ENCODE measurements at places on chromosomes 12 and 14.

- DNase-seq = no peak
Measured at GRCh38 chr12:58871556-58871955, 48.7 kb downstream of the LRIG3 start.

DNA sequence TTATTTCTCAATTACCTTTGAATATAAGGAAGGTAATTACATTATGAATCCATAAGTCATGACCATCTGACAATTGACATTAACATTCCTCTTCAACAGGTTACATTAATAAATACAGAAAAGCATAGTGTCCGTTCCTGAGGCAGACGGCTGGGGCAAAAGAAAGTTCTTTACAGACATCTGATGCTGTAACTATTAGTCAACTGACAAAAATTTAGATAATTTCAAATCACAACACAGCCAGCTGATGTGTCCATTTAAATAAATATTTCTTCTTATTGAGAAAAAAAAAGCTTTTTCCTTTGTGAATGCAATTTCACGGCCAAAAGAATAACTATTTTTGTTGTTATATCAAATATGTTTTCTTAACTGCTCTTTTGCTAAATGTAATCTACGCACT, 9.2 kb upstream of the PYROXD1 start:
- DNase-seq = no peak

GRCh38 chr12:125134576-125134975, 69.3 kb downstream of the AACS start:
- DNase-seq = no peak

GRCh38 chr12:19833775-19834501, 394.6 kb downstream of the AEBP2 start:
- no peak for DNase-seq

- DNase-seq = no peak
Measured at GRCh38 chr14:69006346-69006745, 27.2 kb upstream of the ACTN1 start.

GRCh38 chr14:94040796-94041195, 14.7 kb downstream of the OTUB2 start:
- DNase-seq = no peak

GRCh38 chr14:79018836-79019235, 848.7 kb downstream of the NRXN3 start:
- DNase-seq = no peak

DNA sequence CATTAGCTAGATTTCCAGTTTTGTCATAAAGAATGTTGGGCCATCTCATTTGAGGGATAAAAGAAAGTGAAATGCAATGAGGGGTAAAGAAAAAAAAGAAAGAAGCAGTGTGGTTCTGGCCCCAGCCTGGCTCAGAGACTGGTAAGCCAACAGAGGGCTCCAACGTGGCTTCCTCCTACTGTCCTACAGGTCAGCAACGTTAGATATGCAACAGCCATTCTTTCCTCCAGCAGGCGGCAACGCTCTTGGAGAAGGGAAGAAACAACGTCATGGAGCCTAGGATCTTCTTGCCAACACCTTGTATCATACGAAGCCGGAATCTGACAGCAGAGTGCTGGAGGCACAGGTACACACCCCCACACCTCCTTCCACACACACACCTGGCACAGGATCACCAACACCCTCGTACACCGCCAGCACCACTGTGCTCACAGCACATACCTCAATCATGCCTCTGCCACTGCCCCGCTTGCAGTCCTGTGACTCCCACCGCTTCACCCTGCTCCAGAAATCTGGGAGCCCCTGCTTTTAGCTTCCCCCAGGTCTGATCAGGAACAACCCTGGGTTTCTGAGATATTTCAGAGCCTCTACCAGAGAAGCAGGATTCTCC, 102.8 kb downstream of the RPAP3 start:
- DNase-seq = no peak

GRCh38 chr14:53951243-53951626, 5.4 kb downstream of the BMP4 start:
- no peak for DNase-seq

GRCh38 chr12:104495786-104496185, 39.0 kb downstream of the CHST11 start:
- no peak for DNase-seq

DNA sequence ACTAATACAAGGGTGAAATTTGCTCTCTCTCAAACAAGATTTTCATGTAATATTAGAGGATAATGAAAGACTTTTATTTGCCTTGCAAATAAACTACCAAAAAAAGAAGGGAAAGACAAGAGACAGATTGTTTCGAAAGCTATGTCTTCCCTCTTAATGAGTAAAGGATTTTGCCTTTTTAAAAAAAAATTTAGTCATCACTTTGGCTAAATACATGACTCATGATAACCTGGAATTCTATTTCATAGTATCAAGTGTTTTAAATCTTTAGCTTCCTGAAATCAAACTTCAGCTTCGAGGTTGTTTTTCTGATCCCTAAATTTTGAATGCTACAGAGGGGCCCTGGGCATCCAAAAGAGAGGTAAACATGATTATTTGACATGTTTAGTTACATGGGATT, 144.4 kb downstream of the CCDC59 start:
- DNase-seq = no peak

DNA sequence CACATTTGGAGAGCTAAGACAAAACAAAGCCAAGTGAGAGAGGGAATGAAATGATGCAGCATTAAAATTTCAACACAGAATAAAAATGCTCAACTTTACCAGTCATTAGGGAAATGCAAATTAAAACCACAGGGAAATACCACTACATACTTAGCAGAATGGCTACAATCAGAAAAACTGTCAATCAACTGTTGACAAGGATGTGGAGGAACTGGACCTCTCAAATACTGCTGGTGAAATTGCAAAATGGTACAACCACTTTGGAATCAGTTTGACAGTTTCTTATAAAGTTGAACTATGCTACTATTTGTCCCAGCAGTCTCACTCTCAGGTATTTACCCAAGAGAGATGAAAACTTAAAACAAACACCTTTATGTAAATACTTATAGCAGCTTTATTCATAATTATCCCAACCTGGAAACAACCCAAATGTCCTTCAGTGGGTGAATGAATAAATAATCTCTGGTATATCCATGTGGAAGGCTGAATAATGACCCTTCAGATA, 43.8 kb upstream of the KTN1 start:
- DNase-seq = peak; percentile 32

DNA sequence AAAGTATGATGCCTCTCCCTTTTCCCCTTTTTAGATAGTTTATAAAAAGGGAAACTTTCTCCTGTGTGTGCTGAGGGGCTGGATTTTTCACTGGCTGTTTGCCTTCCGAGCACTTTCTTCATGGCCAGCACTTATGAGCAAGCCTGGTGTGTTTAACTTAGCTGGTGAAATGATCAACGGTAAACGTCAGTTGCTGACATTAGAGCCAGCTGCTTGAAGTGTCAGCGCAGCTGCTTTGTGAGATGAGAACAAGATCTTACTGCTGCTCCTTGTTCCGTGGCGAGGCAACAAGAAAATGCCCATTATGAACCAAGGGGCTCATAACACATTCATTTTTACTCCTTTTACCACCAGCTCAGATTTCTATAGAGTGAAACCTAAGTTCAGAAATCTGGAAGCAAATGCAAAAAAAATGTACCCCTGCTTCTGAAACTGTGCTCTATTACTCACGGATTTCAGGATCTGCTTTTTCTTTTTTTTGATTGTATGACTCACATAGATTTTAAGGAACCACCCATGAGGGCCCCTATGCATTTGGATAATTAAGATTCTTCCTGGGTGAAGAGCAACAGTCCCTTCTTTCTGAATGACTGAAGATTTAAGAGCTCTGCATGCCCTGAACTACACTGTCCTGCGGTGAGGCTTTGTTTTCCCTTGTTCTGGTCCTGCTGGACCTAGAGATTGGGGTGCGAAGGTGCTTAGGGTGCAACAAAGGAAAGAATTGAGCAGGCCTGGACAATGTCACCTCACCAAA, 74.3 kb upstream of the CPM start:
- DNase-seq = peak; percentile 38

GRCh38 chr14:52077256-52077979, 8.6 kb upstream of the NID2 start:
- no peak for DNase-seq

DNA sequence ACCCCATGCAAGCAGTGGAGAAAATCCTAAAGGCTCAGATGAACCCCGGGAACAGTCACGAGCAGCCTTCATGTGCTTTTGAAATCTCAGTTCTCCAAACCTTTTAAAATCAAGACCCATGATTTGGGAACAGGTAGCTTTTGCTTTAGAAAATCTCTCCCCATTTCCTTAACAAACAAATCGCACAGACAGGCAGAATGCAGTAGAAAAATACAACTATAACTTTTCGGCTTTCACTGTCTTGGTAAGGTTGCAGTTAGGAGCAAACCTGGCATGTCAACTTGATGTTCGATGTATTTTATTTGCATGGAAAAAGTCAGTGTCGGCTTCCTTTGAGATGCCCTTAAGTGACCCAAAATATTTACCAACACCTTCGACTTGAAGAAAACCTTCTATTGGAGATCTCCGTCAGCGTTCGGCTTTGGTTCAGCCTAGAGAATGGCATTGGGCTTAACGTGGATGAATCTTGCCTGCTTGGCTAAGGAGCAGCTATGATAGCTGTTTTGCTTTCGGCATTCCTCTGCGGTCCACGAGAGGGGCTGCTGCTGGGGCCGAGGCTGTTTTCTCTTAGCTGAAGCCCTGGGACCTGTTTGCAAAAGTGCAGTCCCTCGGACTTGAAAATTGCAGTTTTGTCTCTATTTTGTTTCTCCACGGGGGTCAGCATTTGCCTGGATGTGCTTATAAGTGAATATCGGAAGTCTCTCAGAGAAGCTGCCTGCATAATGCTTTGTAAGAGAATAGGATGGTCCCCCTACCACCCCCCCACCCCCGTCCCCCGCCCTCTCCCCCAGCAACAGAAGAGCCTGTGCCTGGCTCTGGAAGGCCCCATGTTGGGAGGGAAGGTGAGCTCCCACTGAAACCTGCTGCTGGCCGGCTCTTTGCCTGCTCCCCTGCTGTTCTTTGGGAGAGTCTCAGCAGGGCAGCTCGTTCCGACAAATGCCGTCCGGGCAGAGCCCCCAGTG, 122.8 kb downstream of the AACS start:
- DNase-seq = no peak

DNA sequence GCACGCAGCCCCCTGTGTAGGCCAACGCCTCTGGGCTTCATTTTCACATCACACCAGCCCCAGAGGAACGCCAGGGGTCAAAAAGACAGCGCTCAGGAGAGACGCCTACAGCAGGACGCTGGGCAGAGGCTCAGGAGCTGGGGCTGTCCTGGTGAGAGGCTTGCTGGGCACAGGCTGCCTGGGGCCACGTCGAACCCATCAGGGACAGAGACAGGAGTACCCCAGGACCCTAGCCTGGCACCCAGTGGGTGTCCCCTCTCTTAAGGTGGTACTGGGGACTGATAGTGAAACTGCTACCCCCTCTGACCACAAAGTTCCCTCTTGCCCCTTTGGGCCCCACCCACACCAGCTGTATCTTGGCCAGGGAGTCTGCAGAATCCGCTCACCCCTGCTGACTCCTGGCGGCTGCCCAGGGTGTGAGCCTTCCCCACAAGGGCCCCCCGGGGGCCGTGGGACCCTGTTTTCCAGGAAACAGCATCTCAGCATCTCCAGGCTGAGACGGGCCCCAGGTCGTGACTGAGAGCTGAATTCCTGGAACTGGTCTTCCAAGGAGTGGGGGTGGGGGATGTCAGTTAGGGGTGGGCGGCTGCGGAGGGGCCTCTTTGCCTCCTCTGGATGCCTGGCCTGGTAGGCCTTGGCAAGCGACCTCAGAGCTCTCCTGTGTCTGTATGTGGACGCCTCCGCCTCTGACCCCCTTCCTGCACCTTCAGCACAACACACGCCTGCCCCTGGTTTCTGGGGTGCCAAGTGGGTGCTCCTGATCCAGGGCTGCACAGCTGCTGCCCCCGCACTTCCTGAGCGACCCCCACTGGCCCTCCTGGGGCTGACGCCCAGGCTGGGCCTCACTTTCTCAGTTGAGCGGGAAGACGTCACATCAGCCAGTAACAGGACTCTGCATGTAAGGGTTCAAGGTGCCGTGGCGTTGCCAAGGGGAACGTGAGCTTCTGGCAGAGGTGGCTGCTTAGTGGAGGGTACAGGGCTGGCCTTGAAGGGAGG, 321.9 kb upstream of the RTL1 start:
- DNase-seq = no peak

GRCh38 chr12:7324176-7324575, 20.3 kb downstream of the ACSM4 start:
- no peak for DNase-seq

GRCh38 chr12:45148006-45148405, 67.9 kb upstream of the ANO6 start:
- DNase-seq = no peak

DNA sequence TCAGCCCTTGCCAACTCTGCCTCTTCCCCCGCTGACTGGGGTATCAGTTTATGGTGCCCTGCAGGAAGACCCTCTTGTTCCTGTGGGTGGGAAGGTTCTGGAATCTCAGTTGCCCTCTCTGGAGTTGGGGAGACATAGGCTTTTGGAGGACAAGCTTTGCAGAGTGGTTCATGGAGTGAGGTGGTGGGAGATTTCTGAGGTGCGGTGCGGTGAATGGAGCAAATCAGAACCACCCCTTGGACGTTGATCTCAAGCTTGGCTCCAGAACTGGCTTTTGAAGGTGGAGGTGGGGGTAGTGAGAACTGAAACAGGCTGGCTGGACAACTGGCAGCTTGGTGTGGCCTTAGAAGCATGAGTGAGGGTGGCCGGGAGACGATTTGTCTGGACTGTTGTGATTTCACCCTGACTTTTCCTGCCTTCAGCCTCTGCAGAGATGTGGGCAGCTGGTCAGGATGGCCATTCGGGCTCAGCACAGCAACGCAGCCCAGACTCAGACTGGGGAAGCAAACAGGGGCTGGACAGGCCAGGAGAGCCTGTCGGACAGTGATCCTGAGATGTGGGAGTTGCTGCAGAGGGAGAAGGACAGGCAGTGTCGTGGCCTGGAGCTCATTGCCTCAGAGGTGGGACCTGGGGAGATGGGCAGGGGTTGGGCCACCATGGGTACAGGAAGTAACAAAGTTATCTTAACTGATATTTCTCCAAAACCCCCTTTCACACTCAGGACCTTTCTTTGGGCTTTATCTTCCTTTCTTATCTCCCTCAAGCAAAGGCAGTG, 1.1 kb downstream of the SHMT2 start:
- DNase-seq = no peak

DNA sequence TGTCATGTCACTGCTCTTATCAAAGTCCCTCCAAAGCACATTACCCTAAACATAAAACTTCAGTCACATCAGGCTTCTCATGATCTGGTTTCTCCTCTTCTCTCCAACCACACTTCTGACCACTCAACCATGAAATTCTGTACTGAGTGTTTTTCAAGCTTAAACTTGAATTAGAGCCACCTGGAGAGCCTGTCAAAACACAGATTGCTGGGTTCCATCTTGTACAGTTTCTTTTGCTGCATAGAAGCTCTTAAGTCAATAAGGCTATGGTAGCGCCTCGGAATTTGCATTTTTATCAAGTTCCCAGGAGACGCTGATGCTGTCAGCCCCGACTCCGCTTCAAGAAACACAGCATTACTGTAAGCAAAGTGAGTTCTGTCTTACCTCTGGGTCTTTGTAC, 16.4 kb upstream of the SRRM4 start:
- no peak for DNase-seq

- DNase-seq = peak; percentile 16
Measured at GRCh38 chr12:57864442-57865083, 18.0 kb upstream of the CTDSP2 start.

GRCh38 chr14:90341784-90342183, 10.0 kb upstream of the NRDE2 start:
- DNase-seq = no peak
